ENCODE measurements at places on chromosomes 5 and 9.

- no peak for DNase-seq
These were observed 10.9 kb downstream of the HABP4 start for GRCh38 chr9:96460882-96461281.

- DNase-seq, result no peak
These were observed 424.1 kb downstream of the MED10 start for GRCh38 chr5:5954275-5954598.

GRCh38 chr9:89743216-89743572, 138.4 kb downstream of the GADD45G start:
- peak; percentile 12 for DNase-seq

GRCh38 chr5:401146-402034, 41.6 kb upstream of the EXOC3 start:
- DNase-seq, result no peak

DNA sequence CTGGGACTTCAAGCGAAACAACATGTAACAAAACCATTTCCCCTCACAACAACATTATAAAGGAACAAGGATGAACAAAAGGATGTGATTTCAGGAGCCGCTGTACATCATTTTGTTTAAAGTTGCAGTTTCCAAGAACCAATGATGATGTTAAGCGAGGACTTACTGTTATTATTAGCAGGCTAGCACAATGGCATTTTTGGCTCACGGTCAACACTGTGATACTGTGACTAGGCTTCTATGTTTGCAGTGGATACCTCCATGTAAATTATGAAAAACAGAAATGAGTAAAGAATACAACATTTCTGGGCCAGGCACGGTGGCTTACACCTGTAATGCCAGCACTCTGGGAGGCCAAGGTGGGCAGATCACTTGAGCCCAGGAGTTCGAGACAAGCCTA, 113.0 kb downstream of the AUH start:
- no peak for DNase-seq

DNA sequence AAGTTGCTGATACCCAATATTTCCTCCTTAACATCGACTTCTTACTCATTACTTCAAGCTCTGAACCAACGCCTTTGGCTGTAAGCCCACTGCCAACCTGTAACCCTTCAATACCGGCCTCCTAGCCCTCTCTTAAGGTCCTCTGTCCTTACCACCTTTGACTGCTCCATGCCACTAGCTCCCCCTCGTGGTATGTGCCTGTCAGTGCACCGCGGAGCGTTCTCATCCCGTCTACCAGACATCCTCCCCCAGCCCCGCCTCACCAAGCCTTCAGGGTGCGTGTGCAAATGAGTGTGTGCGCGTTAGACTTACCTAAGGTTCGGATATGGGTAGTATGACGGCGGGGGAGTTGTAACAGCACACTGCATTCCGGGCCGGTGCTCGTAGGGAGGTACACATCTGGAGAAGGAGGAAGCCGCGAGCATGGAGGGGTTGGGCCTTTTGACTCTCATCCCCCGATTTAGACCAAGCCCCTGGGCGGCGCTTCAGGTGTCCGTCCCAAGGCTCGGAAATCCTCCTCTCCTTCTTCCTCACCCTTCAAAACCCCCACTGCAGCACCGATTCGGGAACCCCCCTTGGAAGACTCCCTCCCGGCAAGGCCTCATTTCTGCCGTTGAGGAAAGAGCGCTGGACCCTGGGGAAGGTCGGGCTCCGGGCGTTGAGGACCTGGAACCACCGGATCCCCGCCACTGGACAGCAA, 2.8 kb upstream of the MYORG start:
- peak; percentile 86 for DNase-seq

DNA sequence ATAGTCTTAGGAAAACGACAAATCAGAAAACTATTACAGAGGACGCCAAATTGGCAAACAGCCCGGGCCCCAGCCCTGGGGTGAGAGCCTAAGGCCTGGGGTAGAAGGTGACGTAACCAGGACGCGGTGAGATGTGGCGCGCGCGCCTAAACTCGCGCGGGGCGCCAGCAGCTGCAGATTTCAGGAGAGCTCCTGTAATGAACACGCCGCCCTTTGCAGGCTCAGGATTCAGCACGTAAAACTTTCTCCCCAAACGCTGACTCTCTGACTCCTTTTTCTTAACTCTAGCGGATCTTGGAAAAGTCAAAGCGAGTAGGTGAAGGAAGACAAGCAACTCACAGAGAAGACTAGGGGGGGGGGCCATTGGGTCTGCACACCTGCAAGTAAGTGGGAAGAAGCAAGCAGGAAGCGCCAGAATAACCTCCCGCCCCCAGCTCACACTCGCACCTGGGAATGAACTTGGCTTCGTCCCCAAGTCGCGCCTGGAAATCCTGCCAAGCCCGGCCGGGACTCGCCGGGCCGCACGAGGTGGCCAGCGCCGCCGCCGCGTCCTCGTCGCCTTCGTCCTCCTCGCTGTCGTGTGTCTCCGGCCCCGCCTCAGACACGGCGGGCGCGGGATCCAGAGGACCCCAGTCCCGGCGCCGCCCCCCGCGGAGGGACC, 822 bp downstream of the RASEF start:
- DNase-seq, result no peak

GRCh38 chr5:117590944-117591343, 1016.3 kb upstream of the SEMA6A start:
- no peak for DNase-seq

GRCh38 chr5:180590543-180591310, 572 bp downstream of the SCGB3A1 start:
- DNase-seq, result no peak

DNA sequence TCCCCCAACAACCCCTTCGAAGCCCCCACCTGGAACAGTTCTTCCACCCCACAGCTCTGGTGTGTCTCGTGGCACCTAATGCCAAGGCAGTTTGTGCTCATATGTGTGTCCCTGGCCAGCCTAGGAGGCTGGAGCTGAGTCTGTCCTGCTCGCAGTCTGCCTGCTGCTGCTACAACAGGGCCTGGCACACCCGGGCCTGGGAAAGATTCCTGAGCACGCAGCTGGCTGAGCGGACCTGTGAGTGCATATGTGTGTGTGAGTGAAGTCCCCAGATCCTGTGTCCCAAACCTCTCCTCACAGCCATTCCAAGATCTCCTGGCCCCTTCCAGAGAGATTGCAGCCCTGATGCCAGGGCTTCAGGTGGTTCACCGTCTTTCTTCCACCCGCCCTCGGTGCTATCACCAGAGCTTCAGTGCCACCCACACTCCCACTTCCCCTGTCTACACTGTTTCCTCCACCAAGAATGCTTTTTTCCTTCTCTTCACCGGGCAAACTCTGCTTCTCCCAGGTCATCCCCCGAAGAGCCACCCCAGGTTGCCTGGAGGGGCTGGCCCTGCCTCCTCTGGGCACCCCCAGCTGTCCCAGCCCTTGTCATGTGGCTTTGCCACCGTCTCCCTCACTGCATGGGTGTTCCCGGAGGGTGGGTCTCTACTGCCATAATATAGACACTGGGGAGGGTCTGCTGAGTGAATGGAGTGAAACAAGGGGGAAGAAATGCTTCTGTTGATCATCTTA, 28.4 kb downstream of the LMX1B start:
- no peak for DNase-seq

GRCh38 chr9:132238026-132238972, 76.4 kb downstream of the NTNG2 start:
- DNase-seq, result no peak

- no peak for DNase-seq
These were observed 2.2 kb downstream of the BARX1 start for GRCh38 chr9:93952784-93953495.

DNA sequence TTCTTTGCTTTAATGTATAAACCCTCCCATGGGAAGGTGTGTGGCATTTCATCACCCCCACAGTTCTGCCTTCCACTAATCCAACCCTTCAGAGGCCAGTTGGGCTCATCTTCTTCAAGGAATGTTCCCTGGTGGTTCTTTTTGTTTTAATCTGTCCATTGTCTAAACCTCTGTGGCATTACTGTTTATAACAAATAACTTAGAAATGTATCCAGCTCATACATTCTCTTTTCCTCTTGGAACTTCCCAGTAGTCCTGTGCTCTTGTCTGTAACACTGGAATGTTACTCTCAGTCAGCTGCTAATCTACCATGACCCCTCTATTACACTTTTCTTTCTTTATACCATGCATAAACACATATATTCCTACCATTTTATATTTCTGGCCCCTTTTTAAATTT, 213.5 kb upstream of the TARS1 start:
- no peak for DNase-seq

DNA sequence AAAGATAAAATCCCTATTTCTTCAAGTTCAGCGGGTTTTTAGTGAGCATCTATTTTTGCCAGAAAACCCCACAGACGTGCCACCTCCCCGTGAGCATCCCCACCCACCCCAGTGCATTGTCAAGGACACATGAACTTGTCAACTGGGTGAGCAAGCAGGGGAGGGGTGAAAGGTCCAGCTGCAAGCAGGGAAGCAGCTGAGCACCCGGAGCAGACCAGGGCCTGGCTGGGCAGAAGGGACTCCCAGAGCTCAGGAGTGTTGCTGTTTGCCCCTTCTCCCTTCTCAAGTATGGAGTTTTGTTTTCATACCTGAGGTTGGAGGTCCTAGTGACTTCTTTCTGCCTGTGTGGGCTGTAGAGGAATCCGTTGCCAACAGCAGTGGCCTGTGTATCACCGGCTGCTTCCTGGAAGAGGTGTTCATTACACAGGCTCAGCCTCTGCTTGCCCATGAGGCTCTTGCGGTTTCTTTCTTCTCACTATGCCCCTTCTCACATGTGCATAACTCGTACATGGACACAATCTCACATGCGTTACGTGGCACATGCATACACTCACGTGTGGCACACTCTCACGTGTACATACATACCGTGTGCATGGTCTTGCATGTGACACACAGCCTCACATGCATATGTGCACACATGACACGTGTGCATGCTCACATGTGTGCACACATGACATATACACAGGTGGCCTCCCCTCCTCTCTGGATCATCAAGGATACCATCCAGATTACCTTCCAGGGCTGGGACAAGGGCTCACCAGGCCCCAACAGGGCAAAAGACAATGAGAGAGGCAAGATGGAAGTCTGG, 126.7 kb downstream of the MVB12B start:
- no peak for DNase-seq

- no peak for DNase-seq
These were observed 42.1 kb downstream of the CXXC5 start for GRCh38 chr5:139690064-139690802.

- DNase-seq, result no peak
These were observed 4.5 kb upstream of the CARD19 start for GRCh38 chr9:93091453-93092081.

DNA sequence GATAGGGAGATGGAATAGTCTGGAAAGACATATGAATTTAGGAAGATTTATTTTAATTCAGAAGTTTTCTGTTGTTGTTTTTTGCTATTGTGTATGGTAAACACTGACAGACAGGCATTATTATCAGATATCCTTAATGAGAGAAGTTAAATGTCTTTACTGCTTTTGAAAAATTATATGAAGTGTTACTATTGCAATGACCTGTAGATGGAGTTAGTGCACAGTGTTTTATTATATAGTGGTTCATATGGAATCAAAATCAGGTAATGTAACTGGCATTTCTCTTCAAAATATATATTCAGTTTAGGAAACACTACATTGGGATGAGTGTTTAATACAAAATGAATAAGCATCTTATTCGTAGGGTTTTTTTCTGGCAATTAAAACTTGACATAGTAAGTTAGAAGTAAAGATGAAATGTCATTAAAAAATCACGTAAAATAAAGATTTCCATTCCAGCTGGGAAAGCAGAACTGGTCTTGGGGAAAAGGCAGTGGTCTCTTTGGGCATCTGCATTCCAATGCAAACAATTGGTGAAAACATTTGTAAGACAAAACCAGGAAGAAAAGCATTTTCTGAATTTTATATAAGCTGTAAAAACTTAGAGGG, 3.9 kb downstream of the GABRA1 start:
- no peak for DNase-seq

- no peak for DNase-seq
These were observed 5.7 kb downstream of the QSOX2 start for GRCh38 chr9:136239983-136240330.

DNA sequence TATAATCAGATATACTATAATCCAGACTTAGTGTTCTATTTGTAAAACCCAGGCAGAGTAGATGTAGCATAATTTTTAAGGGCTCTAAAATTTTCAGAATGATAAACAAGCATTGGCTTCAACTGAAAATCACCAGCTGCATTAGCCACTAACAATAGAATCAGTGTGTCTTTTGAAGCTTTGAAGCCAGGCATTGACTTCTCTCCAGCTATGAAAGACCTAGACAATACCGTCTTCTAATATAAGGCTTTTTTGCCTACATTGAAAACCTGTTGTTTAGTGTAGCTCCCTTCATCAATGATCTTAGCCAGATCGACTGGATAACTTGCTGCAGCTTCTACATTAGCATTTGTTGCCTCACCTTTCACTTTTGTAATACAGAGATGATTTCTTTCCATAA, 1877.3 kb upstream of the ACO1 start:
- DNase-seq, result no peak

DNA sequence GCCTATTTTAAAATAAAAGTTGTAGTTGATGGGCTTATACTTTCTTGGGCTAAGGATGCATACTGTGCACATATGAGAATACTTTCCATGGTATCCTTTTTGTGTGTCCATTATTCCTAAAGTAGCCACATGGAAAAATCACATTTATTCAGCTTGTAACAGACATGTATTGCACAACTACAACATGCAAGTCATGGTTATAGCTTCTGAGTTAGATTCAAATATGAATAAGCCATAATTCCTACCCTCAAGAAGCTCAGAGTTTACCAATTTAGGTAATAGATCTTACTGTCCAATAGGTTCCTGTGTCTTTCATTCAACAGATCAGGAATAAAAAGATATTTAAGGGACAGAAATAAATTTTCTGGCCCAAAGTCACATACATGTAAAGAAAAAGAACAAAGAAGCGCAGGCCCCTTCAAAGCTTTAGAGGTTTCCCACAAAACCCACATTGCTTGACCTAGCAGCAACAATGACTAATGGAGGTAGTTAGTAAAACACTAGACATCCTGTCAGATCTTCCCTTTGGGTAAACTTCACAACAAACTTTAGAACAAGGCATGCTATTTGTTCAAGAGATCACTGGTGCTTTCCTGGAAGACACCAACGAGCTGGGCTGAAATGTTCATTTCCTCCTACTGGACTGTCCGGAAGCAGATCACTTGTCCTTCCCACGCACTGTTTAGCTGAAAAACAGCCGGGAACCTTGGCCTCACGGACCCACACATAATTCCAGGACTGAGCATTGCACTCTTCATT, 78.4 kb upstream of the ITGA1 start:
- no peak for DNase-seq

- DNase-seq, result peak; percentile 33
These were observed 674 bp downstream of the TMEM38B start for GRCh38 chr9:105694848-105695581.

- DNase-seq, result no peak
These were observed 325.2 kb upstream of the RPS23 start for GRCh38 chr5:82603033-82603987.
